ENCODE measurements at places on chromosomes 7 and 10.

DNA sequence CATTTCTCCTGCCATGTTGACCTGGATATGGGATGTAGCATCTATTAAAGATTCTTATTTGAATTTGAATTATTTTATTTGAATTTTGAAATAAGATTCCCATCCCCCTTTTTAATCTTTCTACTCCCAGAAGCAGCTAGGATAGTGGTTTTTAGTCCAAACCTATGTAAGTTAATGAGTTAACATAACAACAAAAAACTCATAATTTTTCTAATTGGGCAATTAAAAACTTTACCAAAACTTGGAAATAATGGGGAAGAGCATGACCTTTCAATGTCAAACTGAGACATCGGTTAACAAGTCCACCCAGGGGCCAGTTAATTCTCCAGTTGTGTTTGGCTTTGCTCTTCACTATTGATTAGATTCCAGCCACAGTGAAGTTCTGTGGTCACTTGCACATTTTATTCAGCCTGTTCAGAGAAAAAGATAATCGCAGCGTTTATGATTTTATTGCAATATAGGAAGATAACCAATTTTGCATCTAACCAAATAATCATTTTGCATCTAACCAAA, 1.2 kb upstream of the FAM13C start:
- DNase-seq = no peak

DNA sequence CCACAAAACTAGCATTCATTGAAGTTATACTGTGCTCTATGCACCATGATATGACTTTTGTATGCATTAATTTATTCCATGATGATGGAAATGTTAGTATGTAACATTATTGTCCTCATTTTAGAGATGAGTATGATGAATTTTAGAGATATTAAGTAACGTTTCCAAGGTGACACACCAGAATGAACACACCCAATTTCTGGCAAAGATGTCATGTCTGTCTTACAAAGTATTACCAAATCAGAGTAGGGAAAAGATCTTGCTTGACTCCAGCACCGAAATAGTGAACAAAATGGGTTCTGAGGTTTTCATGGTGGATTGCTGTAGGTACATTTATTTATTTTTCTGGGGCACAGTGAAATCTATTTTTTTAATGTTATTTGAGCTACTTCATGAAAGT, 33.8 kb upstream of the COL1A2 start:
- no peak for DNase-seq

DNA sequence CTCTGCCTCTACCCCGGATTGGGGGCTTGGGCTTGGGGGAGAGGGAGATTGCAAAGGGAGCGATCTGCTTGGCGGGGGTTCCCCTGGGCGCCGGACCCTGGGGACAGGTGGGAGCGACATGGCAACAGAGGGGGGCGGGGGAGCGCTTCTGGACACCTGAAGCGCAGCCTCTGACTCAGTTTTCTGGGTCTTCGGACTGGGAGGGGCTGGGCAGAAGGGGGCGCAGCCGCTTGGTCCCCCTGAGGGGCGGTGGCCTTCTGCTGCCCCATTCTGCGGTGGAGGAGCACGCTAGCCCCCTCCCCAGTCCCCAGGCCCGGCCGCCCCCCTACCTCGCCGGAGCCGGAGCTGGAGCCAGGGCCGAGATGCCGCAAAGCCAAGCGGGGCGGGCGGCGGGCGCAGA, 380 bp downstream of the NAT16 start:
- no peak for DNase-seq

GRCh38 chr10:78433766-78434535, 400.3 kb downstream of the RPS24 start:
- no peak for DNase-seq

DNA sequence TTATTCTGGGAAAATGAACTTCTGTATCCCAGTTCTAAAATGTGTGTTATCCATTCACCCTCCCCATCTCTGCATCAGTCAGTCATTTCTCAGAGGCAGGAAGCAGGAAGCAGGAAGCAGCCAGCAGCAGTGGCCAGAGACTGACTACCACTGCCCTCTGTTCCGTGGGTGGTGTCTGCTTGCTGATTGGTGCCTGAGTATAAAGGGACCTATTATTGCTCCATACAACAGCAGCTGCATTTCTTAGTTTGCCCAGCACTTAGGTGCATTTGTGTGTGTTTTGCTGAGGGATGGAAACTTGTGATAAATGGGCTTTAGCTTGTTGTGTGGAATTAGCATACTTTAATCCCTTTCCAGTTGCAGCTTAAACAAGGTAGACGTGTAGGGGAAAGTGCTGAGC, 582.2 kb downstream of the SORCS1 start:
- DNase-seq = no peak

DNA sequence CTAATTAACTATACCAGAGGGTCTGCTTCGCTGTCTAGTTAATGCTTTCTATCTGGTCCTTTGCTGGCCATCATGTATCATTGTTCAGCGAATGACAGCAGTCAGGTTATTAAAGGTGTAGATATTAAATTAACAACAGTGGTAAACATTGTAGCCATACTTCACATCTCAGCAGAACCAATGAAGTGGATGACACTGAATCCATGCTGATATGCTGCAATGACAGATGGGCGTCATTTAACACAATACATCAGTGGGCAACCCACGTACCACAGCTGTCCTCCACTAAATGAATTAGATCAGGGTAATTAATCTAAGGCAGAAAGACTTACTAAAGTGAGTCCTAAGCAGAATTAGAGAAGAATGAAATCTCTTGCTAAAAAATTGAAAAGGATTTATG, 767.2 kb downstream of the NXPH1 start:
- no peak for DNase-seq

DNA sequence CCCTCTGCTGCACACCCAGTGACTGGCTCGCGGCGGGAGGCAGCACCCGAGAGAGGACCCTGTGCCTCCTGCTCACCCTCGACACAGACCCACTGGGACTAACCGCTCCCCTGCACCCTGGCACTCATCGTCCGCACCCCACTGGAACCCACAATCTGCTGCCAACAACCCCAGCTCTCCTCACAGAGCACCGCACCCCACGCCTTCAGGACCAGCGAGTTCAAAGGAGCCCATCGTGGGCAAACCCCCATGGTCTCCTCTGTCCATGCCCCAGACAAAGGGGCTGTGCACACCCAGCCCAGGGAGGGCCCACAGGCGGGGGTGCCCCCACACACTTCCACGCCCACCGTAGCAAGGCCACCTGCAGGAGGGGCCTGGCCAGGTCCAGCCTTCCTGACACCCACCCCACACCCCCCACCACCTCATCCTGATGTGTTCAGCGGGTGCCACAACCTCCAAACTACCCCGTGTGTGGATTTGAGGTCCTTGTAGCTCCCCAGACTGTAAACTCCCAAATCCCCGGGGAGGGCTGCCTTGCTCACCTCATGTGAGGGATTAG, 14.0 kb downstream of the RASGEF1A start:
- DNase-seq = no peak
